ENCODE measurements at places on chromosomes 7 and 10. TPM values are rescaled to one million over a fixed set of nuclear protein-coding genes. Genes with fewer than 3 reads are reported as not detected.

DNA sequence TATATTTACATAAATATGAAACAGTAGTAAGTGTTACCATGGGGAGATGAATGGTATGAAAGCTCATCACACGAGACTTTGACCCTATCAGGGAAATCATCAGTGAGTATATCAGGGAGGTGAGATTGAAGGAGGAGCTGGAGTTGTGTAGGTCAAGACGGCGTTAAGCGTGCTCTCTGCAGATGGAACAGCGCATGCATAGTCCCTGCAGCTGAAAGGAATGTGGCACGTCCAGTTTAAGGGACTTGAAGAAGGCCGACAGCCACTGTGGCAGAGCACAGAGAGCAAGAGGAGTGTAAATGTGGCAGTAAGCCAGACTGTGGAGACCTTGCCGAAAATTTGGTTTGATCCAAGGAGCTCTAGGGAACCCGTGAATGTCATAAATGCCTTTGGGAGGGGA lies 38.9 kb downstream of the POU6F2 start:
- DNase-seq: no peak

DNA sequence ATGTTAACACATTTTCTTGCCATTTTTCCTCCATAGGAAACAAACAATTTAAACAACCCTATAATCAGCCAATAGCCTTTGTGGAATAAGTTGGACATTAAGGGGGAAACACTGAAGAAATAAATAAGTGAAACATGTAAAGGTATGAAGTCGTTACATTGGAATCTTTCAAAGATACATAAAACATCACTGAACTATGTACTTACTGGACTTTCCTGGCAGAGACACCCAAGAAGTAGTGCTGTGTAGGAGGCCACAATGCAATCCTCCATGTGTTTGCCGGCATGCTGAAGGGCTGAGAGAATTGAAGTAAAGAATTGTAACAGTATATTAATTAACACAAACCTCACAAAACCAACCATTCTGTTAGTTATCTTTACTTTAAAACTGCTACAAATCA lies 76.5 kb upstream of the GRID1 start:
- DNase-seq: no peak

CALHM1 gene
- not detected for total RNA-seq

DNA sequence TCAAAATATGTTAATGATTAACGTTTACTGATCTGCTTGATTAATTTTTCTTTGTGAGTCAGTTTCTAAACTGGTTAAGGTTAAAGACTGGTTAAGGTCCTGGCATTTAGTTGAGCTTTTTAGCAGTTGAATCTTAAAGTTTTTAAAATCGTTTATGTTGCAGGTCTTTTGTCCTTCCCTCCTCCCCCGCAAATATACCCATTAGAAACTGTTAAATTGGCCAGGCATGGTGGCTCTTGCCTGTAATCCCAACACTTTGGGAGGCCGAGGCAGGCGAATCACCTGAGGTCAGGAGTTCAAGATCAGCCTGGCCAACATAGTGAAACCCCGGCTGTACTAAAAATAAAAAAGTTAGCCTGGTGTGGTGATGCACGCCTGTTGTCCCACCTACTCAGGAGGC lies 100.9 kb downstream of the PODXL start:
- DNase-seq: no peak

GRCh38 chr10:60069311-60069710 lies 163.0 kb upstream of the CCDC6 start:
- DNase-seq: no peak

DNA sequence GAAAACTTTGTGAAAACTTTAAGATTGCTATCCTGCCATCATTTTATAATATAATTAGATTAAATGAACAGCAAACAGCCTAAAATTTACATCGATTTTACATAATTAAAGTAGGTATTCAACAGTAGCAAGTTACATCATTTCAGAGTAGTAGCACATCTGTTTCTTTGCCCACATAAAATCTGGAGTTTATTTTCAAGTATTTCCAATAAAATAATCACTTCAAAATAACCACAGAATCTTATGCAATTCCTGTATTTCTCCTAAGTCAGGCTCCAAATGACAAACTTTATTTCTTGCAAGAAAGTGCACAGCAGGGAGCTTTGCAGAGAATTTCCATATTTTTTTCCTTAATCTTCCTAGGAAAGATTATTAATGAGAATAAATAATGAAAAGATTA lies 82.6 kb downstream of the CUBN start:
- DNase-seq: no peak

DNA sequence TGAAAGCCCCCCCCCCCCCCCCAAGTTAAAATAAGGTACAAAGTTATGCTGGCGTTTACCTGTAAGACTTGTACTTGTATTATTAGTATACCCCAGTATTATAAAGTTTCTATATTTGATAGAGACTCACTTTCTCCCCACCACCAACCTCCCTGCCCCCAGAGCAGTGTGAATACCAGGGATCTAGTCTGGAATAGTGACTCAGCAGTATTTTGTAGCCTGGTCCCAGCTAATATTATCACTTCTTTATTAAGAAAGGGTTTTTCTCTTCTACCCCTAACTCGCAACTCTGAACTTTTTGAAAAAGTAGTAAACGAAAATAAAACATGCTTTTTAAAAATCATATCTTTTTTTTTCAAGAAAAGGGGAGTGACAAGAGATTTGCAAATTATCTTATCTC lies 26.7 kb downstream of the GLI3 start:
- no peak for DNase-seq

Measured in occipital lobe (tissue), 3 donors.